Kidney (tissue), 22 donors: ENCODE measurements at places on chromosomes 6 and 20.

DNA sequence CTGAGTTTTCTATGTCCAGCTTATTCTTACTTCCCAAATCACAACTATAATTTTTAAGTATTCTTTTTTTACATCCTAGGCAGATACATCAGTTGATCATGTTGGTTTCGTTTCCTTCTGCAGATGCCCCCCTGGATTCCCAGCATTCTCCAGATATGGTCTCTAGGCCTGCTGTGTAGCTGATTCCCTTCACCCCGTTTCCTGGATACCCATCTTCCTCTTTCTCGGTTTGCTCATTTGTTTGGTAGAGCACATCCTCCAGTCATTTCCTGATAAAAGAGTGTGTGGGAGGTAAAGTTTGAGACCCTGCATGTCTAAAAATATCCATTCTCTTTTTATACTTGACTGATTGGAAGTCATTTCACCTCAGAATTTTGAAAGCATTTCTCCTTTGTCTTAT, 66.4 kb downstream of the ANKS1A start:
- DNase-seq = no peak

GRCh38 chr20:1830240-1830639, 65.0 kb upstream of the SIRPA start:
- DNase-seq = peak; percentile 61

- no peak for DNase-seq
These were observed 84.6 kb downstream of the PTPN1 start for GRCh38 chr20:50594591-50595432.

GRCh38 chr20:5770231-5770986, 20.2 kb downstream of the SHLD1 start:
- DNase-seq = no peak

DNA sequence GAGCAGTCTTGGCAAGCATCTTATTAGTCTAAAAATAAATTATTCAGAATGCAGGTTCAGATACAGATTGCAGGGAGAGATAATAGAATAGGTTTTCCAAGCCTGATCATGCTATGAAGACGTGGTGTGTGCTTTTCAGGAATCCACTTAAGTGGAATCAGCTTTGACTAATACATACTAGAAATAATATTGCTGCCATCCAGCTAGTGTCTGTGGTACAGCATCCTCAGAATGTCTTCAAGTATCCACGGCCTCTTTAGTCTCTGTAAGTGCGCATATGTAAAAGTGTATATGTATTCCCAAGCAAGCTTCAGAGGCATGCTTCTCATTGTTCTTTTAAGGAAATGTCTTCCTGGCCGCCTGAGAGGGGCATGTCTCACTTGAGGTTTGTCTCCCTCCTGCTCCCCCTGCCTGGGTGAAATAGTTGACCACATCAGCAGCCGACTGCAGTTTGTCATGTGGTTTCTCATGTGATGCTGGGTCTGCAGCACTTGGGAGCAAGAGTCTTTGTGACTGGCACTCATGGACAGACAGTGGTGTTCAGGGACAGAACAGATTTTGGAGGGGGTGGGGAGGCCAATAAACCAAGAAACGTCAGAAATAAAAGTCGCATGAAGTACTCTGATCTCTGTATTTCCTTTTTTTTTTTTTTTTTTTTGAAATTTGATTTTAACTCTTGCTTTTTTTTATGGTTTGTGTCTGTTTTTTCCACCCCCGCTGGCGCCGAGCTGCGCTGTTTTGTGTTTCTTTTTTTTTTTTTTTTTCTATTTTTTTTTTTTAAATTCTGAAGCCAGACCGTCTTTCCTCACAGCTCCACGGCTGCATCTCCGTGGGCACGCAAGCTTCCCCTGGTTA, 150.8 kb downstream of the PRL start:
- DNase-seq = peak; percentile 55

- DNase-seq = no peak
These were observed 87.2 kb downstream of the THEMIS start for GRCh38 chr6:127813699-127814027.

GRCh38 chr6:43910638-43911353, 140.8 kb downstream of the VEGFA start:
- no peak for DNase-seq

GRCh38 chr20:40991181-40991889, 37.3 kb upstream of the TOP1 start:
- no peak for DNase-seq

DNA sequence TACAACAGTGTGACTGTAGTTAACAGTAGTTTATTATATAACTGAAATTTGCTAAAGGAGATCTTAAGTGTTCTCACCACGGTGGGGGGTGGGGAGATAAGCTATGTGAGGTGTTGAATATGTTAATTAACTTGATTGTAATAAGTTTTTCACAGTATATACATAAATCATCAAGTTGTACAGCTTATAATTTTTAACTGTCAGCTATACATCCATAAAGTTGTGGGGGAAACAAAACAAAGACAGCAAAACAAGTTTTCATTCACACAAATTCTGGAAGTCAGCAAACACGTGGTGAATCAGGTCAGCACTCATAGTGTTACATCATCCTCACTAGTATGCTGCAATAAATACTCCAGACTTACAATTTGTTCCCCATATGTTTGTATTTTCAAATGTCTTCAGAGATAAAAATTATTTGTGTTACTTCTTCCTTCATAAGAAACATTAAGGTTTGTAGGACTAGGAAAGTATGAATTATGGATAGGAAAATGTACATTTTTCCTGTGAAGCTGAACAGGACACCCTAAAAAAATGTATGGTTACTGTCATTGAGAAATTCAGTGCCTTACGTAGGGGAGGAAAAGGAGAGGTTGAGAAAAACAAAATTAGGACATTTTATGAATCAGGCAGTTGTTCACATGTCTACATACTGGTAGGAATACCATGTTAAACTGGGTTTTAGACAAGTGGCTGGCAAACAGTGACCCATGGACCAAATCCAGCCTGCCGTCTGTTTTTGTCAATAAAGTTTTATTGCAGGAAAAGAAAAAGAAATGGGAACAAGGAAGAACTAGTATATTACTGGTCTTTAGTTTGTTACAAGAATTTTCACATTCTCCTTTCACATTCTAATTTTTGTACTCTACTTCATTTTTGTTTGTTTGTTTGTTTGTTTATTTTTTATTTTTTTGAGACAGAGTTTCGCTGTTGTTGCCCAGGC, 6.0 kb downstream of the SUMO4 start:
- no peak for DNase-seq

GRCh38 chr6:137254966-137255365, 35.8 kb upstream of the IFNGR1 start:
- DNase-seq = no peak

DNA sequence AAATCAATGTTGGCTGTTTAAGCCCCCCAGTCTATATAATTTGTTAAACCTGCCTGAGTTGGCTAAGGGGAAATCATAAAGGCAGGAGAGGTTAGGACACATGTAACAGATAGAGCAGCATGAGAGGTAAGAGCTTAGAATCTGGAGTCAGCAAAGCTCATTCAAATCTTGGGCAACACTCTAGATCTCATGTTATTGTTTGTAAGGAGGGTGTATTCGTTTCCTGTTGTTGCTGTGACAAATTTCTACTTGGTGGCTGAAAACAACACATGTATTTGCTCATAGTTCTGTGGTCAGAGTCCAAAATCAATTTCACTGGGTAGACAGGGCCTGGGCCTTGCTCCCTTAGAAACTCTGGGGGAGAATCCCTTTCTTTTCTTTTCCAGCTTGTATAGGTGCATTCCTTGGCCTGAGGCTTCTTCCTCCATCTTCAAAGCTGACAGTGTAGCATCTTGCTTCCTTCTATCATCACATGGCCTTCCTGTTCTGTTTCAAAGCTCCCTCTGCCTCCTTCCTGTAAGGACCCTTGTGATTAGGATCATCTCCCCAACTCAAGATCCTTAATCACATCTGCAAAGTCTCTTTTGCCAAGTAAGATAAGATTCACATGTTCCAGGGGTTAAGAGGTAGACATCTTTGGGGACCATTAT, 4.4 kb downstream of the LY86 start:
- DNase-seq = no peak

- no peak for DNase-seq
These were observed 9.7 kb downstream of the LINC00237 start for GRCh38 chr20:21096321-21097043.

DNA sequence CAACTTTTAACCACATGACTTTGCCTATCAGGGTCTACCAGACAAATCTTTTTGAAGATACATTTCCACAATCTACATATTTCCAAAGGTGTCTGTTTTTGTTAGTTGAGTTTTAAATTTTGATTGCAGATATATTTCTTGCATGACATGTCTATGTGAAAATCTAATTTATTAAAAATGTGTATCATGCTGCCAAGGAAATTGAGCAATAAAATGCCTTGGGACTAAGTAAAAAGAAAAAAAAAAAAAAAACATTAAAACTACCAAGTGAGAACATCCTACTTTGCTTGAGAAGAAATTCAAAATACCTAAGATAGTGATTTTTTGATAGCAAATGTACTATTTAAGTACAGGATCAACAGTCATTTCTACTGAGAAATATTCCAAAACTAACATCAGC, 17.7 kb downstream of the SLC17A5 start:
- no peak for DNase-seq

- DNase-seq = peak; percentile 23
These were observed 143.4 kb upstream of the PHACTR1 start for GRCh38 chr6:12572896-12573827.

DNA sequence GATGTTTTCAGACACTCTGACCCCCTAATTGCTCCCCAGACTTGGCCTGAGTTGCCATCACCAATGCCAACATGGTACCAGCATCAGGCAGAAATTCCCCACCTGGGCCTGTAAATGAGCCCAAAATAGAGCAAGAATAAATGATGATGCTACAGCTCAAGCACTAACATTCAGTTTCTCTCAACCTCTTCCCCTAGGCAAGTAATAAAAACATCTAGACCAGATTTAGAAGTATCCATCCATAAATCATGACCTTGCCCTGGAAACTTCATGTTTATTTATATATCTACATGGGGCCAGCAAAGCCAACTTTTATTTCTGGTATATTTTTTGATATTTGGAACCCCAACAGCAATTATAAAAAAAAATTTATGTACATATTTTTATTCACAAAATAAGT, 221.4 kb upstream of the PLN start:
- DNase-seq = no peak

DNA sequence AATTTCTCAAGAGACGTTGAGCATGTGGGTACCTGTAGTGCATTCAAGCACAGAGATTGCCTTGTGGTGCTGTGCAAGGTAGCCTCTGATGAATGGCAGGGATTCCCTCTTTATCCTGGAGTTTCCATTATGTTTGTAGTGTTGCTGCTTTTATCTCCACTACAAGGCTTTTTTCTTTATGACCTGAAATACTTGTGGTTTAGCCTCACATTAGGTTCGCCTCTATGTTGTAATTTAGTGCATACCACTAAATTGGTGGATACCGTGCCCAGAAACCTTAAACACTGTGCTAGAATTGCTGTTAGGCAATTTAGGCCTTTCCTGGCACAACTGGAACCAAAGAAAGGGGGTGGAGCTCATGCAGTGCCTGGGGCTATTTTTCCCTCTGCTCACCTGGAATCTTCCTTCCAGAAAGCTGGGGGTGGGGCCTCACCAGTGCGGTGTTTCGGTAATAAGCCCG, 76.8 kb downstream of the NCOA7 start:
- DNase-seq = peak; percentile 39

GRCh38 chr6:107620732-107621131, 130.8 kb downstream of the SOBP start:
- DNase-seq = no peak

DNA sequence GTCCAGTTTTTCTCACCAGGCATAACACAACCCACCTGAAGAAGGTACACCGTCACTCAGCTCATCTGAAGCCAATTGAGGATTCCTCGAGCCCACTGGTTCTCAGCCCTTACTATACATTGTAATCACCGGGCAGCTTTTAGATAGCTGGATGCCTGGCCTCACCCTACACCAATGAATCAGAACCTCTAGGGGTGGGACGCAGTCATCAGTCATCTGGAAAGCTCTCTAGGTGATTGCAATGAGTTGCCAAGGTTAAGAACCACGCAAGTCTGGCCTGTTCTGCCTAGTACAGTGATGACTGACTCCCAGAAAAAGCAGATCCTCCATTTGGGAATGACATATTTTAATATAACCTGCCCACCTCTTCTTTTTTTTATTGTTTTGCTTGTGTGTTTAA, 41.1 kb downstream of the MC3R start:
- no peak for DNase-seq

GRCh38 chr6:31058128-31058894, 48.0 kb downstream of the MUC22 start:
- peak; percentile 28 for DNase-seq

DNA sequence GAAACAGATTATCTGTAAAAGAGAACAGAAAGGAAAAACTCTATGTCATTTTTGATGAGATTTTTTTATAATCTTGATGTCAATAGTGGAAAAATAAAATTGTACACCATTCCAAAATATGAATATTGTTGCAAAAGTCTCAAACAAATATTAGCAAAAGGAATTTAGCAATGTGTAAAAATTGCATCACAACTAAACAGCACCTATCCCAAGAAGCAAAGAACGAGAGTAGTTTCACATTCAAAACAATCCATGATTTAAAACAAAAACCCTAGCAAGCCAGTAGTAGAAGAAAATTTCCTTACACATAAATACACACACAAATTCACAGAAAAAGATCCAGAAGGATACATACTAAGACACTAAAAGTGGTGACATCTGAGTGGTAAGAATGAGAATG, 38.4 kb downstream of the LCA5 start:
- no peak for DNase-seq

DNA sequence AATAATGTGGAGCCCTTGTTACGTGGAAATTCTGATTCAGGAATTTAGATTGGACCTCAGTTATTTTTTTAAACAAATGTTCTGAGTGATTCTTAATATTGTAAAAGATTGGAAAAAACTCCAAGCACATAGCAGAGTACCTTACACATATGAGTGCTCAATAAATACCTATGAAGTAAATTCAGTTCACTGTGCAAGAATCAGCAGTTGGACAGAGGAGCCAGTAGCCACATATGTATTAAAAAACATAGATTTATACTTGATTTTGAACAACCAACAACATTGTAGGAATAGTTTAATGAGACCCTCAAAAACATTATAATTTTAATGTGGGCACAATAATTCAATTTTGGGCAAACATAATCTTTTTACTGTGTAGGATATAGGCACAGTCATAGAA, 109.3 kb upstream of the B3GAT2 start:
- no peak for DNase-seq
